ENCODE measurements at places on chromosomes 5 and 9.
A peak's percentile ranks its signal among the peaks of the same experiment; 100 is the strongest.

DNA sequence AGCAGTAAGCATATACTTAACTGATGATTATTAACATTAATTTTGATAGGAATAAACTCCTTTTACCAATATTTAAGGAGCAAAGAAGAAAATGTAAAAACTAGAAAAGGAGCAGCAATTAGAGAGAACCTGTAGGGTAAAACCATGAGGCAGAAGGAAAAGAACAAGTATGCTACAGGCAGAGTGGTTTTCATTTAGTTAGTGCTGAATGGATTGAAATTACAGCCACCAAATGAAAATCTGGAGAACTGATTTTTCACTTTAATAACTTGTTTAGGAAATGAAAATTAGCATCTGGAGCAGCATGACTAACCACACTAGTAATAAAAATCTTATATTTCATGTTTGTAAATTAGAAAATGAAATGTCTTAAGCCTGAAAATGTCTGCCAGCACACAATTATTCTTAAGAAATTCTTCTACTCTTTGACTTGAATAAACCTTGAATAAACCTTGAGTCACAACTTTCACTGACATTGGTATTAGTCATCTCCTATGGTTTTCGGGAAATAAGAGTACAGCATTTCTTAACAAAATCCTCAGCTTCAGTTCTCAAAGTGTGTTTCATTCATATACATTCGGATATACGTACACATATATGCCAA, 1504.9 kb upstream of the C9orf72 start:
- H3K4me3 ChIP-seq: no peak overlapping the region
- DNase-seq: no peak
- no peaks in the 10 kb centered on the region for H3K36me3 ChIP-seq
- H3K4me1 ChIP-seq: no peaks in the 10 kb centered on the region

DNA sequence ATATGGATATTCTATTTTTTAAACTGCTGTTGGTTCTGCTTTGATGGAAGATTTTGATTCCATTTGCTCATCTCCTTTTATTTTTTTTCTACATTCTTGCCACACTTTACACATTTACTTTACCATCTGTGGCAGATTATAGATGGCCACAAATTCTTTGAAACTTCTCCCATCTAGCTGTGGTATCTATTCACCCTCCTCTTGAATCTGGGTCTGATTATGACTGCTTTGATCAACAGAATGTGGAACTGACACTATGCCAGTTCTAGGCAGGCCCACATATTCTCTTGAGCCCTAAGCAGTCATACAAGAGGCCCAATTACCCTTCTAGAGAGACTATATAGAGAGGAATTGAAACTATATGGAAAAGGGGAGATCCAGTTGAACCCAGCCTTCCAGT, 439.0 kb upstream of the PTGER4 start:
- no peaks in the 10 kb centered on the region for H3K4me1 ChIP-seq
- no peaks in the 10 kb centered on the region for H3K27me3 ChIP-seq
- no peak overlapping the region for H3K27ac ChIP-seq
- no peak overlapping the region for H3K4me3 ChIP-seq
- H3K36me3 ChIP-seq: no peaks in the 10 kb centered on the region

DNA sequence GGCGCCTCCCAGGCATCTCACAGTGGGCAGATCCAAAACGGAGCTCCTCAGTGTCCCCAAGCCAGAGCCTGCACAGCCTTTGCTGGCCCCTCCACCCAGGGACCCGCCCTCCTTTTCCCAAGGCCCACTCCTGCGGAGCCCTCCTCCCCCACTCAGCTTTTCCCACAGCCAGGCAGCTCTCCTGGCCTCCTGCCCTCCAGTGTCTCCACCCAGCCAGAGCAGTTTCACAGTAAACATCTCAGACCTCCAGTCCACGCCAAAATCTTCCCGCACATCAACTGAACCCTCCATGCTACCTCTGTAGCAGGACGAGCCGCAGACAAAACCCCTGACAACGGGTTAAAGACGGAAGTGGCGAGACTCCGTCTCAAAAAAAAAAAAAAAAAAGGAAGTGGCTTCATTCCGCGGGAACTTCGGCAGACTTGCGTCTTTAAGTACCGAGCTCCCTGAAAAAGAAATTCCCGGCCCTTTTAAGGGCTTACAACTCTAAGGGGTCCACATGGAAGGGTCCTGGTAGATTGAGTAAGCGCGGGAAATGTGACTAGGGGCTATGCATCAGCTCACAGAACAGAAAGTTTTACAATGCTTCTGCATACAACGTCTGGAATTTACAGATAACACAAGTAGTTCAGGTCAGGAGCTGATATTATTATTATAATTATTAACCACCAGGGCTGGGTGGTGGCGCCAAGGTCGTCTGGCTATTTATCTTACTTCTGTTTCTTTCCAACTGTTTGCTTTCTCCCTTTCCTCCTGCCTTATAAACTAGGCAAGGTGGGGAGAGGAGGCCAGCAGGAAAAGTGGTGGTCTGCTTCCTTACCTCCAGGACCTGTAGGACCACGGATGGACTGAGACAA, 11.4 kb upstream of the GRIN1 start:
- no peaks in the 10 kb centered on the region for H3K27me3 ChIP-seq
- H3K4me1 ChIP-seq: peaks cover 42% of the 10 kb centered on the region
- H3K4me3 ChIP-seq: no peak overlapping the region
- DNase-seq: peak; percentile 88
- peak overlapping the region; percentile 94 for H3K27ac ChIP-seq
- H3K36me3 ChIP-seq: no peaks in the 10 kb centered on the region

DNA sequence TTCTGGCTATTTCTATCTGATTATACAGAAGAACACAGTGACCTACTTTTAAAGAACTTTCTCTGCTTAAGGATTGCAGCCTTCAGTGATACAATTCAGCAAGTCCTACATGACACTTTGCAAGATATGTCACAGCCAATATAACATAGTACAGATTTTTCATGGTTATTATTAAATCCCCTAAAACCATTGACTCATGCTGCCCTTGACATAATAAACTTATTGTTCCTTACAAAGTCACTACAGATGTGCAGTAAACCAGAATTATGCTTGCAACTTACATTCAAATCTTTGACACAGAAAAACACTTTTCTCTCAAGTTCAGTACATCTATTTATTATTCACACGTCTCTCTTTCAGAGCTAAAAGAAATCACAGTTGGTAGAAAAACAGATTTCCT, 1136.3 kb upstream of the ACO1 start:
- no peaks in the 10 kb centered on the region for H3K27me3 ChIP-seq
- no peak for DNase-seq
- H3K36me3 ChIP-seq: no peaks in the 10 kb centered on the region
- no peaks in the 10 kb centered on the region for H3K4me1 ChIP-seq
- H3K4me3 ChIP-seq: no peak overlapping the region

GRCh38 chr9:13002740-13003139, 227.9 kb downstream of the LURAP1L start:
- no peak overlapping the region for H3K27ac ChIP-seq
- no peaks in the 10 kb centered on the region for H3K27me3 ChIP-seq
- H3K4me3 ChIP-seq: no peak overlapping the region
- no peaks in the 10 kb centered on the region for H3K4me1 ChIP-seq
- no peaks in the 10 kb centered on the region for H3K36me3 ChIP-seq
- no peak for DNase-seq

- no peaks in the 10 kb centered on the region for H3K36me3 ChIP-seq
- peak overlapping the region; percentile 97 for H3K4me3 ChIP-seq
- peaks cover 28% of the 10 kb centered on the region for H3K4me1 ChIP-seq
- H3K27me3 ChIP-seq: no peaks in the 10 kb centered on the region
- H3K27ac ChIP-seq: peak overlapping the region; percentile 99
Observed at GRCh38 chr5:172007175-172008110, 1.0 kb upstream of the FBXW11 start.

- no peak overlapping the region for H3K4me3 ChIP-seq
- DNase-seq: no peak
- no peaks in the 10 kb centered on the region for H3K36me3 ChIP-seq
- peaks cover 6% of the 10 kb centered on the region for H3K4me1 ChIP-seq
- no peak overlapping the region for H3K27ac ChIP-seq
Observed at GRCh38 chr9:27499451-27499850, 24.6 kb upstream of the IFNK start.

- no peaks in the 10 kb centered on the region for H3K4me1 ChIP-seq
- no peaks in the 10 kb centered on the region for H3K27me3 ChIP-seq
- no peak for DNase-seq
- H3K4me3 ChIP-seq: no peak overlapping the region
- H3K36me3 ChIP-seq: peaks cover 6% of the 10 kb centered on the region
Observed at GRCh38 chr5:160089531-160089930, 29.7 kb downstream of the PWWP2A start.

DNA sequence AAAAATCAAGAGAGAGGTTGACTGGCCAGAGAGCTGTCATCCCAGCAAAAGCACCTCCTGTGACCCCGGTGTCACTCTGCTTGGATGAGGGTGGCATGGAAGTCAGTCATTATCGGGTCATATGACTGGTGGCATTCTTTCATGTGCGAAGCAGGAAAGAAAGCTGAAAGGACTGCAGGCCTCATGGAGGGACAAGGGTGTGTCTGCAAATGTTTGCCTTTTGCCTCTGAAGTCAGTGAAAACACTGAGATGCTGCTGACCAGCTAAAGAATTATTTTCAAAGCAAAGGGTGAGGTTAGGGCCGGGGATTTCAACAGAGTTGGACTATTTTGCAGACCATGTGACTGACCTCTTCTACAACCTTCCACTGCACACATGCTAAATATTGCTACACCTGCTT, 298.3 kb downstream of the CSNK1G3 start:
- no peaks in the 10 kb centered on the region for H3K36me3 ChIP-seq
- DNase-seq: no peak
- no peaks in the 10 kb centered on the region for H3K27me3 ChIP-seq
- no peak overlapping the region for H3K27ac ChIP-seq

GRCh38 chr5:83376461-83376860, 95.1 kb upstream of the VCAN start:
- no peak overlapping the region for H3K4me3 ChIP-seq
- H3K27ac ChIP-seq: no peak overlapping the region
- no peaks in the 10 kb centered on the region for H3K36me3 ChIP-seq
- no peaks in the 10 kb centered on the region for H3K27me3 ChIP-seq
- DNase-seq: no peak
- no peaks in the 10 kb centered on the region for H3K4me1 ChIP-seq

GRCh38 chr9:19969721-19970120, 180.9 kb upstream of the SLC24A2 start:
- H3K27ac ChIP-seq: no peak overlapping the region
- H3K36me3 ChIP-seq: no peaks in the 10 kb centered on the region
- H3K4me1 ChIP-seq: no peaks in the 10 kb centered on the region
- no peak for DNase-seq
- no peak overlapping the region for H3K4me3 ChIP-seq

GRCh38 chr9:93941493-93941892, 13.7 kb downstream of the BARX1 start:
- no peaks in the 10 kb centered on the region for H3K27me3 ChIP-seq
- no peak overlapping the region for H3K4me3 ChIP-seq
- peaks cover 10% of the 10 kb centered on the region for H3K4me1 ChIP-seq
- no peak overlapping the region for H3K27ac ChIP-seq

- H3K4me1 ChIP-seq: peaks cover 34% of the 10 kb centered on the region
- H3K27ac ChIP-seq: no peak overlapping the region
- no peaks in the 10 kb centered on the region for H3K36me3 ChIP-seq
- no peaks in the 10 kb centered on the region for H3K27me3 ChIP-seq
- no peak overlapping the region for H3K4me3 ChIP-seq
Observed at GRCh38 chr9:112326194-112326593, 7.2 kb downstream of the PTBP3 start.

DNA sequence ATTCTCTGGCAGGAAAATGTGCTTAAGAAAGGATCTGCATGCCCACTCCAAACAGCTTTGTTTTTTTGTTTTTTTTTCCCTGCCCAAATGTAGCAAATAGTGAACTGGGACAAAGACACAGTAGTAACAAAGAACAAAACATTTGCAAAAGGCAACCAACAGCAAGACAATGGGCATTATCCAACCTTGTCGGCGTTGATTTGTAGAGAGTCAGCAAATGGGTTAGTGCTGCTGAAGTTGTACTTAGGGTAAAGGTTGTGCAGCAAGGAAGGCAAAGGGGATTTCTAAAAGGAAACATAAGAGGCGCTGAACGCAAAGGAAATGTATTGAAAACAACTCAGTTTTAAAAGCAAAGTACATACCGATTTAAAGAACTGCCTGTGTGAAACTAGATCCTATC, 136.2 kb downstream of the MPDZ start:
- DNase-seq: no peak
- H3K27me3 ChIP-seq: no peaks in the 10 kb centered on the region
- H3K4me3 ChIP-seq: no peak overlapping the region
- no peak overlapping the region for H3K27ac ChIP-seq

DNA sequence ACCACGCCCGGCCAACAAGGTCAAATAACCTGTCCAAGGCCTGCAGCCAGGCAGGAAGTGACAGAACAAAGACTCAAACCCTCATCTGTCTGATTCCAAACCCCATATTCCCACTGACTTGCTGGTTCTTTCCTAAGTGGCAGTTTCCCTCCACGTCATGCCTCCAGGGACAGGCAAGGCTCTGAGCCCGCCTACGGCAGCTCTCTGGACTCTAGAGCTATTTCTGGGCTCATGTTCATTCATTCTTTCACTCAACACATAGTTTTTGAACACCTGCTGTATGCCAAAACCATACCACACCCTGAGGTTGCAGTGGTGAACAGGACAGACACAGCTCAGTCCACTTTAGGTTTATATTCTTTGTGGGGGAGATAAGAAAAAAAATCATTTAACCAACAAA, 5.2 kb upstream of the FBP1 start:
- H3K27ac ChIP-seq: no peak overlapping the region
- H3K36me3 ChIP-seq: no peaks in the 10 kb centered on the region
- H3K27me3 ChIP-seq: no peaks in the 10 kb centered on the region
- no peak overlapping the region for H3K4me3 ChIP-seq
- DNase-seq: no peak

- no peaks in the 10 kb centered on the region for H3K36me3 ChIP-seq
- H3K4me1 ChIP-seq: no peaks in the 10 kb centered on the region
- DNase-seq: no peak
- no peak overlapping the region for H3K27ac ChIP-seq
Observed at GRCh38 chr5:15932066-15932465, 247.5 kb downstream of the MARCHF11 start.

DNA sequence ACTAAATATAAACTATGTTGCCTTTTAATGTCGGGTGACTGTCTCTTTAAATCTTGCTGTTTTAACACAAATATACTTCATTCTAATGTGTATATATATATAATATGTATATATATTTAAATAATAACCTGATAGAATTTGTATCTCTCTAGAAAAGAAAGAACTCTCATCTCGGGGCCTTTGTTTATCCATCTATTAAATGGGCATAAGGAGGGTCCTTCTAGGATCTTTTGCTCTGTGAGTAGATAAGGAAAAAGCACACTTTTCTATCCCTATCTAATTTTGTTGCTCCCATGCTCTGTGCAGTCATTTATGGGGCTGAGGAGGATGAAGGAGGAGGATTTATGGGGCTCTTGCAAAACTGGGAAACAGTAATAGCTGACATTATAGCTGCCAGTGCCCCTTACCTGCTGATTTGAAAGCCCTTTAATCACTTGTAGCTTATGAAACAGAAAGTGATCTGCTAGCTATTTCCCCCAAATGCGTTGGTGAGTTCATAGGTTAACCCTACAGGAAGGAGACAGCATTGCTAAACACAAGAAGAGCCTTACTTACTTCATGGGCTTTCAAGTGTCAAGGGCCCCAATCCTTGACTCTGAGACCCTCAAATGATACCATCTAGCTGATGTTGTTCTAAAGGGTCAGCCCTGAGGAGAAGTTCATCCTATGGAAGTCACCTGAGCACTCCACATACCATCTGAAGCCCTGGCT, 5.8 kb upstream of the PPARGC1B start:
- H3K4me1 ChIP-seq: peaks cover 8% of the 10 kb centered on the region
- no peak overlapping the region for H3K4me3 ChIP-seq
- no peak for DNase-seq
- no peaks in the 10 kb centered on the region for H3K27me3 ChIP-seq
